ENCODE measurements at places on chromosomes 12 and 14.

DNA sequence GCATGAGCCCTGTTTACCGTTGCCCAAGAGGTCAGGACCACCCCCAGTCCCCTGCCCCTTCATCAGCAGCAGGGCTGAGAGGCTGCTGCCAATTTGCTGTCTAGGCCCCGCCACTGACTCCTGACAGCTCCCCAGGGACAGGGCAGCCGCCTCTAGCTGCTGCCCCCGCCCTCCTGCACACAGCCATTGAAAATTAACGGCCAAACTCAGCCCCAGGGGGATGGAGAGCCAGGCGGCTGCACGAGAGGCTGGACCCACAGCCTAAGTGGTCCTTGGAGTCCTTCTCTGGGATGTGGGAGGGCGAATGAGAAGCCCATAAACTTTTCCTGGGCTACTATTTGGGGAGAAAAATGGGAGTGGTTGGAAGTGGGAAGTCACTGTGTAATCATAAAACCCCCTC, 4.6 kb downstream of the FOXN4 start:
- no peak for DNase-seq

- DNase-seq: no peak
These were observed 1.7 kb downstream of the LARP4 start for GRCh38 chr12:50402264-50403000.

DNA sequence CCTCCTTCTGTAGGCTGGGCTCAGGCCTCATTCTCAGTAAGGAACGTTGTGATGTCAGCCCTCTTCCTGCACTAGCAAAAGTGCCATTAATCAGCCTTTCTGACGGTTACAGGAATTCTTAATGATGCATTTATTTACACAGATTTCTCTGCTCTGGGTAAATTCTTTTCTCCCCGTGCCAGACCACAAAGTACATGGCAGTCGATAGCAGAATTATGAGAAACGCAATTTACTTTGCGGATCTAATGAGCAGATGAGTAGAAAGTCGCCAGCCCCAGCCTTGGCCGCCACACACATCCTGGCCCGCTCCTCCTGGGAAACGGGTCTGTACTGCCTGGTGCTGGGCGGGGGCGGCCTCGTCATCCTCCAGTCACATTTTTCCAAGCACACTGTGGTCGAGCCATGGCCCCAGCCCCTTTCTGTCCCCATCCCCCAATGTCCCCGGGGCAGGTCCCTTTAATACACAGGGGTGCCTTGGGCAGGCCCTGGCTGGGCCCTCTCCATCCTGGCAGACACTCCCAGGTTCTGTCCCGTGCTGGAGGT, 25.9 kb downstream of the NOC4L start:
- DNase-seq: peak; percentile 47

DNA sequence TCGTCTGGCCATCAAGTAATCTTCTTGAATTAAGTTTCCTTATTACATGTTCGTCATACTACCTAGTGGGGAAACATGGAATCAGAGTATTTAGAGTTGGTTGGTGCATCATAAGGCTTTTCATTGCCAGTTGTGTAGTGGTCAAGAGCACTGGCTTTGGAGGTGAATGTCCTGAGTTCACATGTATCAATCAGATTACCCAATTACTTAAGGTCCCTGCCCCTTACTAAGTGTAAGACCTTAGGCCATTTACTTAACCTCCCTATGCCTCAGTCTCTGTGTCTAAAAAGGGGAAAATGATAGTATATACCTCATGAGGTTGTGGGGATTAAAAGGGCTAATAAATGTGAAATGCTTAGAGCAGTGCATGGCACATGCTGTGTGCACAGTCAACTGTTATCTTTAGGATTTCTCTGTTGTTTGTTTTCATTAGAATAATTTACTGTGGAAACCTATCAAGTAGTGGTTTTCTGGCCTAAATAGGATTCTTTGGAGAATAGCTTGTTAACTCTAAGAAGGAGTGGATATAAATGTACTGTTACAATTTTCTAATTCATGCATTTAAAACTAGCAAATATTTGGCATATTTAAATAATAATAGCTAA, 27.0 kb downstream of the MSRB3 start:
- no peak for DNase-seq

GRCh38 chr14:95776798-95777534, 63.0 kb upstream of the TCL1A start:
- no peak for DNase-seq

DNA sequence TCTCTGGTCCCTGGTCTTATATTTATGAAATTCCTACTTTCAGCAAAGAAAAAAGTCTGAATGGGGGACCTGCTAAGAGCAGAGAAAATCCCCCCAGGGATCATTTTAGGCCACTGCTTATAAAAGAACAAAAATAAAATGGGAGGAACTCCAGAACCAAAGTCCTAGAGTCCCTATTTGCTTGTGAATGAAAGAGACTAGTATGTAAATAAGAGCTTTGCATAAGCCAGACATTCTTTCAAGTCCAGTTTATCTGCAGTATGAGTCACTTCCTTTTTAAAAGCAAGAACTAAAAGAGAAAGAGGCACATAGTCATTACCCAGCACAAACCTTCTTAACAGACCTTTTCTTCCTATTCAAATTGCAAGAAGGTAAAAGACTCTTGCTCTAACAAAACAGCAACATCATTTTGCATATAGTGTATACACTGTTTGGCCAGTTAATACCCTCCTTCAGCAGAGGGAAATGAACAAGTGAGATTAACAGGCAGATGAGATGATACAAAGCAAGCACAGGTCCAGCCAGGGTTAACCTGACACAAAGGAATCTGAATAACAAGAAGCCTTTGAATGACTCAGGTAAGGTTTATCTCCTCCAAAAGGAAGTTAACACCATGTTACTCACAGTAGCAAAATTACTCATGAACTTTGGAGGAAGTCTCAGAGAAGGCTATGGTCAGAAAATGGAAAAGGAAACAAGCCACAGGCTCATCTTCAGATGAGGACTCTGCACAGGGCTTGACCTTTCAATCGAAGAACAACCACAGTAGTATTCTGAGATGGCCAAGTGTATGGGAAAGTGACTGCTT, 87.3 kb downstream of the PHLDA1 start:
- no peak for DNase-seq

- peak; percentile 9 for DNase-seq
These were observed at the start of gene STYK1 for GRCh38 chr12:10673659-10674384. Gene STYK1, minus strand, starts transcription at chr12:10674052. Its CDS starts 39,434 bp downstream, at chr12:10634618.
